Stimulated activated CD8-positive, alpha-beta memory T cell treated with anti-CD3 and anti-CD28 coated beads, Interleukin-7, amount 100 ng/mL, for 1 hour (primary cell): ENCODE measurements at places on chromosomes 2 and 18.

DNA sequence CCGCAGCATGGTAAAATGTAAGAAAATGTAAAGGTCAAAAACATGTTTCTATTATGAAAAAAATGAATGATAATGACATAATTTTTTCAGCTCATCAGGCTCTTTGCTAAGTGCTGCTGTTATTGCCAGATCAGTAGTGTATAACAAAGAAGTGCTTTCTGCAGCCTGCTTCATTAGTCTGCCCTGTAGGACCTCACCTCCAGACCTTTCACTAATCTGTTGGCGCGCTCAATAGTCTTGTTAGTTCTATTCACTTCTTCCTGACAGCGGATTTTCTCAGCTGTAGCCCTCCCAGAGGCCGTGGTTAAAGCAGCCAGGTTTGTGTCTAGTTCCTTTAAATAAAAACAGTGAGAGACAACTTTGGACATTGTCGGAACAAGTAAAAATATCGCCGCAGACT is 97.7 kb downstream of the CDCA7 start:
- DNase-seq, result no peak

DNA sequence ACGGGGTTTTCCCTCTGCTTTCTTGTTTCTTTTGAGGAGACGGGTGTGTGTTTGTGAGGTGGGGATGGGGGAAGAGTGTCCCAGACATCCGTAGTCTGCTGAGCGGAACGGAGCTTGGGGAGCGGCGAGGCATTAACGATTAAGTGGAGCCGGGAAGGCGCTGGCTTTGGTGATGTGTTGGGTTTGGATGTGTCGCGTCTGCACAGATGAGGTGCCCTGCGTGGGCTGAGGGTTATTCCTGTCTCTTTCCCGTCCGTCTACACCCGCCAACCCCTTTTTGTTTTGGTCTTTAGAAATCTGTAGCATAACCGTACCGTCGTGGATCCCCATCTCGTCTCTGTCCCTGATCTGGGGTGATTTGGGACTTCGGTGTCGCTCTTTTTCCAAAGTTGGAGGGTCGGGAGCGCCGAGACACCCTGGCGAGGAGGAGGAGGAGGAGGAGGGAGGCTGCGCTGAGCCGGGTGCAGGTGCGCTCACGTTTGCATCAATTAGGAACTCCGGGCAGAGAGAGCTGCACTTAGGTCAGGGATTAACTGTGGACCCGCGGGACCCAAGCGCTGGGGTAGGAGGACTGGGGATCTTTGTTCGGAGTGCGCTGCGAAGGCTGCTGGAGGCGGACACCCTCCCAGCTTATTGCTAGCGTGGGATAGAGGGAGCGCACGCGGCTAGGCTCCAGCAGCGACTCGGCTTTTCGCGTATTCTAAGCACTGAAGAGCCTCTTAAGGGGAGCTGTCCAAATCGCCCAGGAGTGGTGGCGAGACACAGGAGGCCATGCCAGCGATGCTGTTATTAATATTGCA is 720.3 kb downstream of the DPP10 start:
- DNase-seq, result no peak

DNA sequence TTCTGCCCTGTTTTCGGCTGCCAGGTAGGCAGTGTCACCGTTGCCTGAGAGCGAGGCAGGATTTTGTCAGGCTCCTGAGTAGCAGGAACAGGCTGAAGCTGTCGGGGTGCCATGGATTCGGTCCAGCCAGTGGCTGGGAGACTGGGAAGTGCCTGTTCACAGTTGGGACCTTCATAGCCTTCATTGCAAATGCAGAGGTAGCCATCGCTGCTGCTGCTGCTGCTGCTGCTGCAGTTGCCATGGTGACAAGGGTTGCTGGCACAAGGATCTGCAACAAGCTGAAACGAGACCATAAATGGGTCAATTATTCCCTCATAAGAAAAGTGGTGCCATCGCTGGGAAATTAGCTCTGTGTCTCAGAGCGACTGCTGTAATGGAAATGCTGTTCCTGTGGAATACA is 122.7 kb downstream of the DNER start:
- no peak for DNase-seq

GRCh38 chr18:79951545-79952455 is at the start of gene SLC66A2:
Gene SLC66A2, minus strand, starts transcription at chr18:79951653. Its CDS starts 727 bp downstream, at chr18:79950926.
- DNase-seq, result peak; percentile 96

- DNase-seq, result no peak
These were observed 814.2 kb upstream of the SLC39A10 start for GRCh38 chr2:194842871-194843270.

- no peak for DNase-seq
These were observed 264.9 kb upstream of the EPAS1 start for GRCh38 chr2:46032161-46032813.

GRCh38 chr2:161206471-161207032 is 46.3 kb downstream of the TANK start:
- DNase-seq, result no peak

DNA sequence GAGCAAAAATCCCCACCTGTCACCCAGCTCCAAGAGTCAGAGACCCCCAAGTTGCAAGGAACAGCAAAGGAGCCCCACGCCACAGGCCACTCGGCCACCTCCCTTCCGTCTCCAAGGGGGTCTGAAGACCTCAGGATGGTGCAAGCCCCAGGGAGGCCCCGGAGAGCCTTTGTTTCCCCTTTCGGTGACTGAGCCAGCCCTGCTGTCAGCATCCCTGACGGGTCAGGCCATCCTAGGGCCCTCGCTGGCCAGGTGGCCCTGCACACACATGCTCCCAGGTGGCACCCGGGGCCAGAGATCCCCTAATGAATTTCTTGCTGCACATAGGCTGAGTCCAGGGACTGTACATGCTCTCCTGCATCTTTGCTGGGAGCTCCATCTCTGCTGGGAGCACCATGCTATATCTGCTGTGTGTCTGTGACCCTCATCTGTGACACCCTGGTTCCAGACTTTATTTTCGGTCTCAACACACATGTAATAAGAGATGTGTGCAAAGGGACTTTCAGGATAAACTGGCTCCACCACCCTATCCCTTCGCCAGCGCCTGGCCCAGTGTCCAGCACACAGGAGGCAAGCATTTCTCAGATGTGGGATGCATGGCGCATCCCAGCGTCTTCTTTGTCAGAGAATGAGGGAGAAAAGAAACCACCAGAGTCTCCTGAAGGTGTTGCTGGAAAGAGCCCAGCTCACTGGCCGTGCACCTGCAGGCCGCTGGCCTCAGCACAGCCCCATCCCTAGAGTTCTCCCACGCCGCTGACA is 27.4 kb downstream of the ADI1 start:
- no peak for DNase-seq

DNA sequence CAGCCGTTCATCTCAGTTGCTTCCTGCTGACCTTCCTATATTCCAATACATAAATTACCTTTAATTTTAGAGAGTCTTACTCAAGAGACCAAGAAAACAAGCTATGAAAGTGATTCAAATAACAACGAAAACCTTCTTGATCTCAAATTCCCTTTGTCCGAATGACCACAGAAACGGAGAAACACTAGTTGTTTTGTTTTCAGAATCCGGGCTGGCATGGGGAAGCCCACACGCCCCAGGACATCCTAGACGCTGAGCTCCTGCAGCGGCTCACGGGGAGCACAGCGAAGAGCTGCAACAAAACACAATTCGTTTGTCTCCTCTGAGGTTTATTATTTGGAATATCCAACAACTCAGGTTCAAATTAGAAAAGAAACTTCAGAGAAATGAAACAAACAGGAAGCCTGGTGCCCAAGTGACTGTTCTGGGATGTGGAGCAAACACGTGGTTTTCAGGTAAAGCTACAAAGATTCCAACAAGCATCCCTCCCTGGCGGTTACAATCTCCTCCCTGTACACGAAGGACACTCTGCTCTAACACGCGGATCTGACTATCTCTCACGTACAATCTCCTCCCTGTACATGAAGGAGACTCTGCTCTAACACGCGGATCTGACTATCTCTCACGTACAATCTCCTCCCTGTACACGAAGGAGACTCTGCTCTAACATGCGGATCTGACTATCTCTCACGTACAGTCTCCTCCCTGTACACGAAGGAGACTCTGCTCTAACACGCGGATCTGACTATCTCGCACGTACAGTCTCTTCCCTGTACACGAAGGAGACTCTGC is 237.5 kb downstream of the TWIST2 start:
- no peak for DNase-seq
